ENCODE measurements at places on chromosomes 12 and 14.

GRCh38 chr12:109744026-109744425 is 30.4 kb downstream of the FAM222A start:
- DNase-seq: no peak

GRCh38 chr14:90498198-90498597 is 101.4 kb downstream of the CALM1 start:
- no peak for DNase-seq

- no peak for DNase-seq
Measured at GRCh38 chr14:104678901-104679705, 10.3 kb upstream of the INF2 start.

DNA sequence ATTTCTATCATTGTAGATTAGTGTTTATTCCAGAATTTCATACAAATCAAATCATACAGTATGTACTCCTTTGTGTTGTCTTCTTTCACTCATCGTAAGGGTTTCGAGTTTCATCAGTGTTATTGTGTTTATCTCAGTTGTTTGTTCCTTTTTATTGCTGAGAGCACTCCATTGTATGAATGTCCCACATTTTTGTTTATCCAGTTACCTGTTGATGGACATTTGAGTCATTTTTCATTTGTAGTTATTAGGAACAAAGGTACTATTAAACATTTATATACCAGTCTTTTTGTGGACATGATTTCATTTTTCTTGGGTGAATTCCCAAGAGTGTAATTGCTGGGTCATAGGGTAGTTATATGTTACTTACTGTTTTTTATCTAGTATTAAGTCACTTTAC is 70.0 kb downstream of the BICD1 start:
- DNase-seq: no peak

DNA sequence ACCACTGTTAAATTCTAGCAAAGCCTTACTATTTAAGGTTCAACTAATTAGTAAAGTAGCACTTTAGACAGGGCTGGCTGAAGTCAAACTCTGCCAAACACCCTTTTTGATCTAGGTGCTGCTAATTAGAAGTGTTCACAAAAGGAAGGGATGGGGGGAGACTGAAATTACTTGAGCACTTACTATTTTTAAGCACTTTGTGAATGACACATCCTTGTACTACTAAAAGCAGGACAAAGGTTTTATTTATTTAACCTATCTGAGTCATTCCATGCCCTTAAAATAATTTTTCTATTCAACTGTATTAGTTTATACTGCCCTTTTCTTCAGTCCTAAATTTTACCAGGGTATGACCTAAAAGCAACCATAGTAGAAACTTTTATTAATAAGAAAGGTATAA is 20.1 kb downstream of the MBIP start:
- no peak for DNase-seq

- DNase-seq: no peak
Measured at GRCh38 chr12:29229937-29230336, 80.9 kb downstream of the FAR2 start.

- DNase-seq: no peak
Measured at GRCh38 chr14:64788706-64789105, 84.5 kb downstream of the PLEKHG3 start.

DNA sequence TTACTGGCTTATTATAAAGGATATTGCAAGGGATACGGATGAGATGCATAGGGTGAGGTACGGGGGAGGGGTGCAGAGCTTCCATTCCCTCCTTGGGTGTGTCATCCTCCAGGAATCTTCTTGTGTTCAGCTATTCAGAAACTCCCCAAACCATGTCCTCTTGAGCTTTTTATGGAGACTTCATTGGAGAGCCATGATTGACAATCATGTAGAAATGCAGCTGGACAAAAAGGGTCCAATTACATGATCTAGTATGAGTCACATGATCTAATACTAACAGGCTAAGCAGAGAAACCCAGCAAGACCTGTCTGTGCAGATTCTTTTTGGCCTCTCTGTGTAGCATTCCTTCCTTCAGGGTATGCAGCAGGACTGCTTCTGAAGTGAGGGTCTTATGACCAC is 23.9 kb upstream of the FLVCR2 start:
- DNase-seq: no peak

- no peak for DNase-seq
Measured at GRCh38 chr12:94057262-94058151, 90.9 kb upstream of the PLXNC1 start.

GRCh38 chr14:91167380-91167770 is 53.5 kb downstream of the DGLUCY start:
- no peak for DNase-seq
